ENCODE measurements at places on chromosomes 5 and 9. TPM values are rescaled to one million over a fixed set of nuclear protein-coding genes. Genes with fewer than 3 reads are reported as not detected.

The BAAT gene
- total RNA-seq = 0.14 TPM

The FTMT gene
- total RNA-seq = not detected

The BHMT2 gene
- total RNA-seq = 40.3 TPM

The BTNL8 gene
- total RNA-seq = 0.31 TPM

The NUTM2G gene
- total RNA-seq = not detected

The ZNF618 gene
- total RNA-seq = 3.0 TPM

The CCNO gene
- total RNA-seq = 0.14 TPM

Data from right cardiac atrium (tissue), 5 donors.